Upper lobe of left lung (tissue), 6 donors: ENCODE measurements at places on chromosomes 7 and 10. TPM values are rescaled to one million over a fixed set of nuclear protein-coding genes. Genes with fewer than 3 reads are reported as not detected.

The SFRP4 gene
- total RNA-seq = 2.2 TPM

GRCh38 chr10:8088504-8088903, 34.0 kb downstream of the GATA3 start:
- H3K27me3 ChIP-seq = no peaks in the 10 kb centered on the region
- H3K4me3 ChIP-seq = no peak overlapping the region
- DNase-seq = no peak
- no peak overlapping the region for H3K27ac ChIP-seq

DNA sequence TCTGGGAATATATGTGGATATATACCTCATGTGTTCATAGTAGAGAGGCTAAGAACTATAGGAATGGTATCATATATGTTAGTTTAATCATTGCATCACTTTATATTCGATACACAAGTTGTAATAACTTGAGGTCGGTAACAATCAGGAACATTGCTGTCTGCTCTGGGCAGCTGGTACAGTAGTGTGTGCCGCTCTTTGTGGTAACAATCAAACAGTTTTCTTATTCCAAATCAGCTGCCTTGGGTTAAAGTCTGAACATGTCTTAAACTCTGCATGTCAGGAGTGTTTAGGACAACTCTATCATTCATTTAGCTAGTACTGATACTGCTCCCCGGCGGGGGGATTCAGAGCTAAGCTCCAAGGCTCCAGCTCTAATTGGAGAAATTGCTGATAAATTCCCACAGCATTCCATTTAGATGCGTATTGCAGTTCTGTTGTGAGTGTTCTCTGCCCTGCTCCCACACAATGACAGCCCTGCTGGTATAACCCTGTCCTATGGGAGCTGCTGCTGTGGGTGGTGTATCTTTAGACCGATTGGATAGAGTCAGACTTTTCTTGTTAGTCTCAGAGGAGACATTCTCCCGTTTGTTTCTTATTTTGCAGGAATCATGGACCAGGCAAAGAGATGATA, 707.5 kb upstream of the FZD8 start:
- H3K27ac ChIP-seq = no peak overlapping the region
- DNase-seq = no peak
- no peak overlapping the region for H3K4me3 ChIP-seq
- no peaks in the 10 kb centered on the region for H3K36me3 ChIP-seq
- no peaks in the 10 kb centered on the region for H3K4me1 ChIP-seq

- no peak for DNase-seq
- no peak overlapping the region for H3K4me3 ChIP-seq
- no peaks in the 10 kb centered on the region for H3K4me1 ChIP-seq
- no peaks in the 10 kb centered on the region for H3K36me3 ChIP-seq
Measured at GRCh38 chr10:77678146-77678545, 40.5 kb upstream of the KCNMA1 start.

DNA sequence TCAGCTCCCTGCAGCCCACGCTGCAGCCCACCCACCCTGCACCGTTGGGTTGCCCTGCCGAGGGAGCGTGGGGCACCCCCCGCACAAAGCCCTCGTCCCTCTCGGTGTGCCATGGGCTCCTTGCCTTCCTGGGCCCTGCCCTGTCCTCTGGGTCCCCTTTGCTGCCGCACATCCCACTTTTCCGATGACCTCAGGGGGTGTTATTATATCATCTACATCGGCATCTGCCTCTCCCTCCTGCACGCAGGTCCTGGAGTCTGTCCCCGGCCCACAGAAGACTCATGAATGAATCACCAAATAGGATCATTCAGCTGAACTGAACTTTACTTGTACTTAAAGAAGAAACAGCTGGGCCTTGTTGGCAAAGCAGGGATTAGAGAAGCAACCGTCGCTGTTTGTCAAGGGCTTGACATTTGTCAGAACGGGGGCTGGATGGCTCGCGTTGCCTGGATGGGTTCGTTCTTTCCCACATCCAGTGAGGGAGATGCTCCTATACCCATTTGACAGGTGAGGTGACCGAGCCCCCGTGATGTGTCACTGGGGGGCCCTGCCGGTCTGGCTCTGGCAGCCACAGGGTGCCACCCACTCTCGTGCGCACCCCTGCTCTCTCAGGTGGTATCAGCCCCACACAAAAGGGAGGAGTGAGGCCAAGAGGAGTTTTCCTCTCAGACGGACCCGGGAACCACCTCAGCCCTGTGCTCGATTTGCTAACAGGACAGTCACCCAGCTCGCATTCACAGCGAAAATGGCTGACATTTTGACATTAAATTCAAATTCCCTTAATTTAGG, 58.6 kb upstream of the EBF3 start:
- H3K4me1 ChIP-seq = no peaks in the 10 kb centered on the region
- DNase-seq = no peak
- H3K4me3 ChIP-seq = no peak overlapping the region

The DOCK1 gene
- total RNA-seq = 55.7 TPM

- no peak overlapping the region for H3K27ac ChIP-seq
- H3K4me1 ChIP-seq = no peaks in the 10 kb centered on the region
- H3K4me3 ChIP-seq = no peak overlapping the region
- no peaks in the 10 kb centered on the region for H3K36me3 ChIP-seq
- DNase-seq = no peak
- no peaks in the 10 kb centered on the region for H3K27me3 ChIP-seq
Measured at GRCh38 chr10:7084280-7085005, 326.4 kb downstream of the SFMBT2 start.

DNA sequence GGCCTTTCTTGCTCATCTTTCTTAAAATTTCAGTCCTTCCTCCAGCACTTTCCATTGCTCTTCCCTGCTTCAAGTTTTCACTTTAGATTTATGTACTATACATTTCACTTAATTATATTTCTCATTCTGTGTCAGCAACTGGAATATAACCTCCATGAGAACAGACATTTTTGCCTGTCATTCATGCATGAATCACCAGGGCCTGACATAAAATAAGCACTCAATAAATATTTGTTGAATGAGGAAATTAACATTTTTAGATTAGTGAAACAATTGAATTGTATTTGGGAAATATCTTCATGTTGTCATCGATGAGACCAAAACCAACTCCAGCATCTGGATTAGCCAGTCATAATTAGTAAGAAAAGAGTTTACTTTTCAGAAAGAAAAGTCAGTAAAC, 6.1 kb downstream of the SAMD9L start:
- peaks cover 18% of the 10 kb centered on the region for H3K4me1 ChIP-seq
- no peak for DNase-seq
- peaks cover 83% of the 10 kb centered on the region for H3K36me3 ChIP-seq
- no peaks in the 10 kb centered on the region for H3K27me3 ChIP-seq
- no peak overlapping the region for H3K4me3 ChIP-seq

The PTPRE gene
- 84.2 TPM for total RNA-seq

GRCh38 chr7:116686812-116687419, 14.9 kb downstream of the MET start:
- peaks cover 10% of the 10 kb centered on the region for H3K4me1 ChIP-seq
- no peaks in the 10 kb centered on the region for H3K36me3 ChIP-seq
- DNase-seq = no peak
- H3K4me3 ChIP-seq = no peak overlapping the region
- H3K27ac ChIP-seq = no peak overlapping the region

DNA sequence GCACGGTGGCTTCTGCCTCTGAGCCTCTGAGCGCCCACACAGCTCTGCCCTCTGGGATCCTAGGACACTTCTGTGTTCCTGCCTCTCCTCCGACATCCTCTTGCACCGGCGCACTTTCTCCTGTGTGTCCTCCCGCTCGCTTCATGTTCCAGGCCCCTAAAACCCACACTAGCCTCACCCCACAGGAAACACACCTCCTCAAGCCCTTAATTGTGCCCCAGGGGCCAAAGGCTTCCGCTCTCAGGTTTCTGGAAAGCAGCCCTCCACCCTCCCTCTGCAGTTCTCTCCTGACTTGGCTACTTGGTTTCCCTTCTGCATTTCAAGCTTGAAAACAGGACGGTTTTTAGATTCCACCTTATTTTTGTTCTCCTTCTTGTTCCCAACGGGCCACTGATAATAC, 7.3 kb downstream of the GFRA1 start:
- peaks cover 3% of the 10 kb centered on the region for H3K27me3 ChIP-seq
- H3K27ac ChIP-seq = no peak overlapping the region
- no peaks in the 10 kb centered on the region for H3K4me1 ChIP-seq
- no peaks in the 10 kb centered on the region for H3K36me3 ChIP-seq
- no peak overlapping the region for H3K4me3 ChIP-seq

GRCh38 chr10:9848981-9849380, 1168.7 kb upstream of the CELF2 start:
- no peaks in the 10 kb centered on the region for H3K27me3 ChIP-seq
- H3K36me3 ChIP-seq = no peaks in the 10 kb centered on the region
- H3K27ac ChIP-seq = no peak overlapping the region
- DNase-seq = no peak
- H3K4me1 ChIP-seq = no peaks in the 10 kb centered on the region

DNA sequence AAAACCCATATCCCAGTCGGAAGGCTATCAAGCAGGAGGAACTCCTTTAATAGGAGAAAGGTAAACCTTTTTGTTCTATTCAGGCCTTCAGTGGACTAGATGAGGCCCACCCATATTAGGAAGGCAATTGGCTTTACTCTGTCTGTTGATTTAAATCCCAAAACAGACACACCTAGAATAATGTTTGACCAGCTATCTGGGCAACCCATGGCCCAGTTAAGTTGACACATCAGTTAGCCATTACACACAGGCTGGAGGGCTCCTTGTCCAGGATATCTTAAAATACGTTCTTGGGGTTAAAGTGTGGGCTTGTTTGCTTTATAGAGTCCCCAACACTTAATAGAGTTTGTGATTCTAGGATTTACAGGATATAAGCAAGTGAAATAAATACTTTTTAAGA, 339.0 kb upstream of the PRKCQ start:
- H3K27ac ChIP-seq = no peak overlapping the region
- no peaks in the 10 kb centered on the region for H3K27me3 ChIP-seq
- peaks cover 10% of the 10 kb centered on the region for H3K4me1 ChIP-seq
- no peak overlapping the region for H3K4me3 ChIP-seq
- DNase-seq = no peak
- H3K36me3 ChIP-seq = no peaks in the 10 kb centered on the region

DNA sequence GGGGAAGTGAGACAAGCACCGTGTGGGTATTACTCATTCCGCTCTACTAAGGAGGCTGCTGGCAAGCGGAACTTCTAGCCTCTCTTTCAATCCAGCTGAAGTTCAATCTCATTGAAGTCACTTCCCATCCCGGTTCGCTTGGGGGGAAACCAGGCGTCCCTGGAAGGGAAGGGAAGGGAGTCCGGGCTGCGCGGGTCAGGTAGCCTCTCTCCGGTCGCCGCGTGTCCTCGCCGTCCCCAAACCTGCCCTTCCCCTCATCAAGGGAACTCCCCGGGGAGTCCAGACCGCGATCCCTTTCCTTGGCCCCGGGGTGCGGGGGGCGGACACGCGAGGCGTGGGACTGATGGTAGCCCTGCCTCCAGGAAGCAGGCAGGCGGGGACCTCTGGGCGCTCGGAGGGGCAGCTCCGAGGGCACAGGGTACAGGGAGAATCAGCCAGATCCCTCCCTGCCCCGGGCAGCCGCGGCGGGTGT, 598 bp upstream of the ZEB1 start:
- H3K36me3 ChIP-seq = no peaks in the 10 kb centered on the region
- peak overlapping the region; percentile 97 for H3K27ac ChIP-seq
- peaks cover 15% of the 10 kb centered on the region for H3K4me1 ChIP-seq
- peak; percentile 91 for DNase-seq

The FGL2 gene
- 47.3 TPM for total RNA-seq

GRCh38 chr7:6284461-6285360, 12.3 kb upstream of the CYTH3 start:
- no peak overlapping the region for H3K27ac ChIP-seq
- no peaks in the 10 kb centered on the region for H3K4me1 ChIP-seq
- H3K36me3 ChIP-seq = no peaks in the 10 kb centered on the region
- no peak for DNase-seq
- no peak overlapping the region for H3K4me3 ChIP-seq

DNA sequence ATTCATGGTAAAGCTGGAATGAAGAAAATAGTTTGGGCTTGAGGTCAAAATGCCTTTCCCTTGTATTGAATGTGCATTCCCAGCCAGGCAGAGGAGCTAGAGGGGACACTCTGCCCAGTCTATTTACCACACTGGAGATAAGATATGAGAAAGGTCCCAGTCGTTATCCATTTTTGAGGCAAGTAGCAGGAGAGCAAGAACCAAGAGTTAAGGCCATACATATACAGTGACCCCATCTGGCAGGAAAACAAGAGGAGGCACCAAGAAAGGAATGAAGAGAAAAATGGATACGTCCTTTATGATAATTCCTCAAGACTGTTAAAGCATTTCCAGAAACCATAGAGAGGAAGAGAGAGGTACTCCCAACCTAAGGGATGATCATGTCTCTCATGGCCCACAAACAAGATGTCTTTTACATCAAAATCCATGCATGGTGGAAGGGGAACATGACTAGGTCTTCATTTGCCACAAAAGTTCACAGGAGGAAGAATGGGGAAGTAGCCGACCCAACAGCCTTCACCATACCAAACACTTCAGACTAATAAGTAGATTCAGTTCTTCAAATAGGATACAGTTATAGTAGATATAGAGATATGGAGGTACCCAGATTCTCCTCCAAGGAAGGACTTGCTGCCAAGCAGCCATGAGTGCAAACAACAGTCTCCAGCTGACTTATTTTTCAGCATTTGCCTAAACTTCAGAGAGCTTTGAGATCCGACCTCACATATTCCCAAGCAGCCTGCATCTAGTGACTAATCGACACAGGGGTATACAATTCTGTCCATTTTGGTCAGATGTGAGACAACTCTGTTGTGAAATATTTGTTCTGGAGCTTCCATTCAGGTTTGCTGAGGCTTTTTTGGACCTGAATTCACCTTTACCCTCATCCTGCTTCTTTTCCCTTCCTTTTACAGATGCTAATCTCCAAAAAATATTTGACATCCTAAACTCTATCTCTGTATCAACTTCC, 61.1 kb upstream of the CCDC71L start:
- no peak overlapping the region for H3K27ac ChIP-seq
- peaks cover 15% of the 10 kb centered on the region for H3K4me1 ChIP-seq
- H3K27me3 ChIP-seq = no peaks in the 10 kb centered on the region
- H3K36me3 ChIP-seq = no peaks in the 10 kb centered on the region
- no peak overlapping the region for H3K4me3 ChIP-seq

- H3K27ac ChIP-seq = no peak overlapping the region
- no peaks in the 10 kb centered on the region for H3K36me3 ChIP-seq
- no peak overlapping the region for H3K4me3 ChIP-seq
- no peaks in the 10 kb centered on the region for H3K4me1 ChIP-seq
- no peaks in the 10 kb centered on the region for H3K27me3 ChIP-seq
Measured at GRCh38 chr10:42488416-42488815, 150.0 kb downstream of the ZNF33B start.

DNA sequence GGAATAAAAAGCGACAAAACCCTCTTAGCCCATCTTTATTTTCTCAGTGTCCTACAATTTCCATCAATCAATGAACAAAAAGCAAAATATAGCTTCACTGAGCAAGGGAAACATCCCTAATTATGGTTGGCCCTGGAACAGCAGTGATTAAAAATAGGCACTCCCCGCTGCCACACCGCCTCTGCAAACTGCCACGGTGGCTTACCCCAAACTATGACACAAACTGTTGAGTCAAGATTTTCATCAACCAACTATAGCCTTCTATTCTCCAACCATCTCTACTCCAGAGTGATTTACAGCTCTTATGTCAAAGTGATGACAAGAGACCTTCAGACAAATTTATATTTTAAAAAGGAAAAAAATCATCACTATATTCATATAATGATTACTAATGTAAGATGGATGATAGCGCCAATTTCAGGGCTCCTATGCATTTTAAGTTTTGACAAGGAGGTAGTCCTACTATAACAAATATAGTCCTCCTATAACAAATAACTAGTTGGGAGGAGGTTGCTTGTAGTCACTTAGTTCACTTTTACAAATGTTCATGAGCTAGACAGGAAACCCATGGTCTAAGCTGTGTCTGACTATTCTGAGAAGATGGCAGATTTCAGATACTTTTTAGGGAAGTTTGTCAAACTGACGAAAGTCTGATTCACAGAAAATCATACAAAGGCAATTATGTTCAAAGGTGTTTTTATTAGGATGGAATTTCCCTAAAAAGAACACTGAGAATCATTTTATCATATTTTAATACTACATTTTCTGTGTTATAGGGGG, 26.3 kb downstream of the DENND11 start:
- H3K4me3 ChIP-seq = no peak overlapping the region
- DNase-seq = no peak

The NOLC1 gene
- 21.4 TPM for total RNA-seq
